ENCODE measurements at places on chromosomes 3 and 15. TPM values are rescaled to one million over a fixed set of nuclear protein-coding genes. Genes with fewer than 3 reads are reported as not detected.

- DNase-seq = no peak
- no peaks in the 10 kb centered on the region for H3K36me3 ChIP-seq
- H3K4me1 ChIP-seq = no peaks in the 10 kb centered on the region
- no peaks in the 10 kb centered on the region for H3K27me3 ChIP-seq
Measured at GRCh38 chr15:54289590-54290136, 311.4 kb downstream of the UNC13C start.

DNA sequence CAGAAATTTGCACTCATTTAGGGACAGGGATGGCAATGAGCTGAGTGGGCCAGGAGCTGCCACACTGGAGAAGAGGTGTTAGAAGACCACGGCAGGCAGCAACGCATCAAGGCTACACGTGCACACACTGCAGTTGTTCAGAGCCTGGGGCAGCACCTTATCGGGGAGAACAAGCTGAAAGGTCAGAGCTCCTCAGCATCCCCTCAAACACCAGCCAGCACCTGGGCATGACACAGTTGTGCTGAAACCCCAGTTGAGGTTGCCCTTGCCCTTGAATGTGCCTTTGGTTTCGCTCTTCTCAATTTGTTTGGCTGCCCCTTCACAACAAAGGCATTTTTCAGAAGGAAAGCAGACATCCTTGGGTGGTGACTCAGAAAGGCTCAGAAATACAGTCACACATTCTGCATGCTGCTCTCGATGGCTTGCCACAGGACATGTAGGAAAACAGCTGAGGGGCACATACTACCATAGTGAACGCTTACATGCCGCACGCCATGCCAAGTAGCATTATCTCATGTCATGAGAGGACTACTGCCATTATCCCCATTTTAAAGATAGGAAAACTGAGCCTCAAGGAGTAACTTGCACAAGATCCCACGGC is 57.6 kb downstream of the ST8SIA2 start:
- no peak overlapping the region for H3K4me3 ChIP-seq
- no peak overlapping the region for H3K27ac ChIP-seq
- no peaks in the 10 kb centered on the region for H3K4me1 ChIP-seq
- no peaks in the 10 kb centered on the region for H3K27me3 ChIP-seq
- DNase-seq = no peak

GRCh38 chr15:62495670-62496614 is 330.9 kb upstream of the C2CD4B start:
- no peak overlapping the region for H3K4me3 ChIP-seq
- H3K27ac ChIP-seq = no peak overlapping the region
- peak; percentile 74 for DNase-seq
- H3K27me3 ChIP-seq = no peaks in the 10 kb centered on the region

DNA sequence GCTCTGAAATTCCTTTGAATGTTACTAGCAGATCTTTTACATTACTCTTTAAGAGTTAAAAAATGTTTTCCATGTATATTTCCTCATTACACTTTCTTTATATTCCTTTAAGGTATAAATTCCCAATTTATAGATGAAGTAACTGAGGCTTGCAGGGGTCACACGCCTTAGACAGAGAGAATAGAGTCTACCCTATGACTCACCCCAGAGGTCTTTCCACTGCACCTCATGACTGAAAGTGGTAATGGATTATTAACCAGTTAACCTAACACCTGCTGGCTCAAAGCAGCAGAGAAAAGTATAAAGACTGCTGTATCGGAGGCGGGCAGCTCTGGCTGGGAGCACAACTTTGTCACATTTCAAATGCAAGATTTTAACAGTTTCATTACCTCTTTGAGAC is 37.7 kb downstream of the LDHAL6B start:
- no peaks in the 10 kb centered on the region for H3K4me1 ChIP-seq
- no peak overlapping the region for H3K4me3 ChIP-seq
- H3K36me3 ChIP-seq = no peaks in the 10 kb centered on the region

DNA sequence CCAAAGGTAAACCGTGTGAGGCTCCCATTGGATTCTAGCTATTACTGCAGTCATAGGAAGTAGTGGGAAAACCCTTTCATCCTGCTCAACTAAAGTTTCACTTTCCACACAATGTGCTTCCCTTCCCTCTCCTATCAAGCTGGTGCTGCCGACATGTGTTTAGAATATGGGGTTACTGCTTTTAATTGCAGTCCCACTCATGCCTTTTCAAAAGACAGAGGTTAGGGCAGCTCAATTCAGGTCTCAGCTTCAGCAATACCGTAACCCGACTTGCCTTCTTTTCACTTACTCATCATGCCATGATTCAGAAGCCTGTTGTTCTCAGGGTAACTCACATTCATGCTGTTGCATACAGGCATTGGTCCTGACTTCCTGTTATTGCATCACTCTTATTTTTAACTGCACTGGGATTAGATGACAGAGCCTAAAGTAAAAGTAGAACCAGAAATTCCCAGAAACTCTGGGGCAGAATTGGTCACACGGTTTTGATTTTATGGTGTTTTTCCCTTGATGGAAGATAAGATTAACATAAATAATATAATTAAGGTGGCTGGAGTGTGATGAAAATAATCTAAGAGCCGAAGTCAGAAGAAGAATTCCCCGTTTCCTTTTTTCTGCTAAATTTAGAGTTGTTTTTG is 45.7 kb downstream of the C2CD4B start:
- no peak for DNase-seq
- H3K4me3 ChIP-seq = no peak overlapping the region
- H3K36me3 ChIP-seq = no peaks in the 10 kb centered on the region
- H3K27me3 ChIP-seq = no peaks in the 10 kb centered on the region
- H3K4me1 ChIP-seq = no peaks in the 10 kb centered on the region

DNA sequence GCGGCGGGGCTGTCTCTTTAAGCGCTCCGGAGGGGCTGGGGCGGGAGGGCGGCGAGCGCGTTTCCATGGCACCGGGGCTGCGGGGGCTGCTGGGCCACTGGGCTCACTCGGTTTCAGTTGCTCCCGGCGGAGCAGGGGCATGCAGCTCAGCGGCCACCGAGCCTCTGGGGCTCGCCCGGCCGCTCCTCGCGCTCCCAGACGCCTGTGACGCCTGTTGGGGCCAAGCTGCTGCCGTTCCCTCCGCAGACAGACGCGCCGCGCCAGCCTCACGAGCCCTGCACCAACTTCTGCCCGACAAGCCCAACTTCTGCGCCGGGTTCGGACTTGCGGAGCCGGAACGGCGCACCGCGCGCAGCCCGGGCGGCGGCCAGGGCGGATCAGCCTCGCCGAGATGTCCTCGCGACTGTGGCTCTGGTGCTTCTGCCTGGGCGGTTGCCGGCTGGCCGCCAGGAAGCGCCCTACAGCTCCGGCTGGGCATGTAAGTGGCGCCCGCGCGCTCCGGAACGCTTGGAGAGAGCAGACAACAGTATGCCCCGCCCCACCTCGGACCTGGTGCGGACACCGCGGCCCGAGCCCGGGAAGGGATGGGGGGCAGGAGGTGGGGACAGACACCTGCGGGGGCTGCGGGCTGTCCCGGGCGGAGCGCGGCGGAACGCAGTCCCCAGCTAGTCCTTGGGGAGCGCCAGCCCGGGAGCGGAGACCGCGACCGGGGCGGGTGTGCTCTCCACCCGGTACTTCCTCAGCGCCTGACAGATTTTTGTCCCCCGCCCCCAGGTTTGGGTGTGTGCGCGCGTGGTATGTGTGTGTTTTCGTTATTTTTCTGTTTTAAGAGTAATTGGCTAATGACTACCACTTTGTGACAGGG is 154.1 kb upstream of the GOLIM4 start:
- H3K27me3 ChIP-seq = no peaks in the 10 kb centered on the region
- peak overlapping the region; percentile 70 for H3K4me3 ChIP-seq
- DNase-seq = peak; percentile 87

DNA sequence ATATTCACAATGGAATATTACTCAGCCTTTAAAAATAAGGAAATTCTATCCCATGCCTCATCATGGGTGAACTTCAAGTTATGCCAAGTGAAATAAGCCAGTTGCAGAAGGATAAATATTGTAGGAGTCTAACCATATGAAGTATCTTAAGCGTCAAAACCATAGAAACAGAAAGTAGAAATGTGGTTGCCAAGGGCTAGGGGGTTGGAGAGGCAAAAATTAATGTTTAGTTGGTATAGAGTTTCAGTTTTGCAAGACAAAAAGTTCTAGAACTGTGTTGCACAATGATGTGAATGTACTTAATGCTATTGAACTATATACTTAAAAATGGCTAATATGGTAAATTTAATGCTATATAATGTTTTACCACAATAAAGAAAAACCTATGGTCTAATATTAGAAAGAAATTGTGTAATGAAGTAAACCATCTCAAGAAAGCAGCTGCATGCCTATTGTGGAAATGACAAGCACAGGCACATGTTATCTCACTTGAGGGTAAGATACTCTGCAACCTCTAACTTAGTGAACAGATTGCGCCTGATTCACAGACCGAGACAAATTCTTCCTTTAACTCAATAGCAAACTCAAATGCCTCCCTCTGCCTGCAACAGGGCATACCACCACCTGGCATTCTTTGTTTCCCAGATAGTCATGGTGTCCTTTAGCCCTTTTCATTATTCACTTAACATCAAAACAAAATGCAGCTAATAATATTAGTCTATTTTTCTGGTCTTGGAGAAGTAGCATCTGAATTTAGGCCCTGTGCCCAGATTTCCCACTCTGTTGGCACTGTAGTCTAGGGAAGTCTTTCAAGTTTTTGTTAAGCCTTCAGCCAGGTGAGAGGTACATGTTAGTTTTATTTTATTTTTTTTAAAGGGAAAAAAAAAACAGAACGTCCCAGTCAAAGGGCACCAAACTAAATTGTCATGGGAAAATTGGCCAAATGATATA is 80.2 kb upstream of the ACP3 start:
- H3K27me3 ChIP-seq = no peaks in the 10 kb centered on the region
- H3K4me3 ChIP-seq = no peak overlapping the region
- no peak overlapping the region for H3K27ac ChIP-seq
- DNase-seq = no peak
- no peaks in the 10 kb centered on the region for H3K4me1 ChIP-seq

- H3K36me3 ChIP-seq = no peaks in the 10 kb centered on the region
- H3K27ac ChIP-seq = no peak overlapping the region
- peaks cover 3% of the 10 kb centered on the region for H3K4me1 ChIP-seq
- no peak for DNase-seq
Measured at GRCh38 chr3:27596921-27597320, 112.7 kb upstream of the SLC4A7 start.

DNA sequence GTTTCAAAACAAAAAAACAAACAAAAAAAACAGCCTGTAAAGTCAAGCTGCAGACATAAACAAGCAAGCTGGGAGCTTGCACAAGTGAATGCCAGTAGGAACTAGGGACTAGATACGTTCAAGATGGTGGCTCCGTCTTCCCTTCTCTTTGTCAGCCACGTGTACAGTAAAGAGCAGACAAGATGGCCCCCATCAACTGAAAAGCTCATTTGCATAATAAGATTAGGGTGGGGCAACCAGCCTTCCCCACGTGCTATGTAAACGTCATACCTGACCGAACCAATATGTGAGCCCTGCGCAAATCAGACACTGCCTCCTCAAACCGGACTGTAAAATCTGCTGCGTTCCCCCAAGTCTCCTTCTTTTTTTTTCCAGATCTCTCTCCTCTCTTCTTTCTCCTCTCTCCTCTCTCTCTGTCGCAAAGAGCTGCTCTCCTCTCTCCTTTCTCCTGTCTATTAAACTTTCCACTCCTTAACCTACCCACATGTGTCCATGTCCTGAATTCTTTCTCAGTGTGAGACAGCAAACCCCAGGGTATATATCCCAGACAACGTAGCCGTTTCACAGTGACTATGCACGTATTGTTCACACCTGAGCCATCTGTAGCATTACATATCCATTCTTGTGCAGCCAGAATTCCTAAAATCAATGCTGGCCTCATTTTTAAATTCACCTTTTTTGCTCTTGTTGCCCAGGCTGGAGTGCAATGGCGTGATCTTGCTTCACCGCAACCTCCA is 31.2 kb upstream of the FXR1 start:
- no peak for DNase-seq
- H3K27ac ChIP-seq = no peak overlapping the region

GRCh38 chr15:63046917-63047760 is 4.6 kb downstream of the TPM1 start:
- H3K4me1 ChIP-seq = peaks cover 6% of the 10 kb centered on the region
- H3K27me3 ChIP-seq = no peaks in the 10 kb centered on the region
- DNase-seq = no peak
- peak overlapping the region; percentile 95 for H3K4me3 ChIP-seq

DNA sequence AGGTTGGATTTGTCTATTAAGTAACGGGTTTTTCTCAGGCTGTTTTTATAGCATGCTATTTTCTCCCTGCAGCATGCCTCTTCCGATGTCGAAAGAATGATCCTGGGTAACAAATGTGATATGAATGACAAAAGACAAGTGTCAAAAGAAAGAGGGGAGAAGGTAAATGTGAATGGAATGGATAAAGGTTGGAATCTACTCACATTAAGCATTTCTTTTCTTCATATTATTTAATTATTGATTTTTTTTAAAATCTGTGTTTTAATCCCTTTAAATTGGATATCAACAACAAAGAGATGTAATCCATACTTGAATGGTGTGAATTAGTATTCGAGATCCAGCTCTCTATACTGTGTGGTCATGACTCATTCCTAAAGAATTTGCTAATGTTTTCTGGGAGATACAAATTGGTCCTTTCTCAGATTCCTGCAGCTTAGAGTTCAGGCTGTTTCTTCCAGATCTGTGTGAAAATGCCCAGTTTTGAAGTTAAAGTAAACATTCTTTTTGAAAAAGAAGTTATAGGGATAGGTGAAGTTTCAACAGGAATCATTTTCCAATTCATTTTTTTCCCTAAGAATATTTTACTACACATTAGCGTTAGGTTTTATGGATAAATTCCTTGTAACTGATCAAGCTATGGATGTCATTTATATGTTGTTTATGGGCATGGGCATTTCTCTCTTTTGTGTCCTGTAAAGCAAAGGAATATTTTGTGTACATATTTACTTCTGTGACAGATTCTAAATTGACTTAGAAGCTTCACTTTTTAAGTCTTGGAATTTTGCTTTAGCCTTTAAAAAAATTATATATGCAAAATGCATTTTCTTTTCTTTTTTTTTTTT is 20.8 kb upstream of the APH1B start:
- H3K36me3 ChIP-seq = peaks cover 3% of the 10 kb centered on the region
- H3K27me3 ChIP-seq = no peaks in the 10 kb centered on the region
- H3K4me1 ChIP-seq = no peaks in the 10 kb centered on the region
- no peak overlapping the region for H3K4me3 ChIP-seq

- H3K36me3 ChIP-seq = no peaks in the 10 kb centered on the region
- H3K27me3 ChIP-seq = no peaks in the 10 kb centered on the region
- no peak for DNase-seq
- H3K27ac ChIP-seq = peak overlapping the region; percentile 2
Measured at GRCh38 chr15:84826369-84826823, 9.2 kb downstream of the ALPK3 start.

Gene MYL3
- total RNA-seq = 3.0 TPM

Gene HEMK1
- total RNA-seq = 21.3 TPM

Gene CXCR6
- total RNA-seq = 1.4 TPM

Gene NOX5
- total RNA-seq = 0.18 TPM

Gene EFCC1
- 1.5 TPM for total RNA-seq

Gene ABTB1
- total RNA-seq = 49.8 TPM

Gene SMCO1
- total RNA-seq = not detected

Gene CLDN16
- total RNA-seq = not detected

Gene DLL4
- 9.7 TPM for total RNA-seq

Gene FRMD5
- 0.39 TPM for total RNA-seq

Data from aorta (tissue), 5 donors.